ENCODE measurements at places on chromosomes 5 and 9.
A peak's percentile ranks its signal among the peaks of the same experiment; 100 is the strongest.

DNA sequence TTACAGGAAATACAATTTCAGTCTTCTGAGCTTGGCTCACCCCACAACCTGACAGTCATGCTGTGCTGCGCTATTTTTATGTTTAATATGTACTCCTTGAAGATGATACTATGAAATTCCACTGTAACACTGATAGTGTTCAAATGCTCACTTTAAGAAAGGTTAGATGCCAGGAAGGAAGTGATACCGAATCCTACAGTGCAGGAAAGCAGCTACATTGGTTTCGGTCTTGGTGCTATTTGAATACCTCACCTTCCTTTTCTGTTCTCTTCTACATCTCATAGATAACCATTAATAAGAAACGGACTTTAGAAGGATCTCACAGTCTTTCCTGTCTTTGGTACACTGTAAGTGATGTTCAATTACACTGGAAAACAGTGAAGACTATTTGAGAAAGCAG is 117.6 kb downstream of the SEMA5A start:
- DNase-seq, result no peak

GRCh38 chr5:541539-542318 is 17.5 kb upstream of the SLC9A3 start:
- no peak for DNase-seq

- no peak for DNase-seq
Measured at GRCh38 chr9:103702572-103702971, 391.5 kb upstream of the SMC2 start.

DNA sequence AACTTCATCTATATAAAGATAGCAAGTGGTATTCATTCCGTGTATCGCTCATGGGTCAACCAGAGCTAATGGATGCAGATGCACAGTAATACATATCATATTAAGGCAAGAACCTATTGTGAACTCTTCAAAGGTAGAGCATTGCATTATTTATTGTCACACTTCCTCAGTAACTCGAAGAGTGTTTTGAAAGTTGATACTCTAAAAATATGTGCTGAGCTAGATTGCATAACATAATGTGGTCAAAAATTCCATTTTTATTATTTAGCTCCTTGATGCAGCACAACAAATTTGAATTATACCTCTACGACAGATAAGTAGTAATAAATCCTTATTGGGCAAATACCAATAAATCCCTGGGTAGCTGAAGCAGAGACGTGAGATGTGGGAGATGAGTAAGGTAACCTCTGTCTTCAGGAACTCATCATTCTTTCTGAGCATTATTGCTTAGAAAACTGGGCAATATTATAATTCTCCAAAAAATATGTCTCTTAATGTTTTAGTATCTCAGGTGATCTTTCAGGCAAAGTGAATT is 70.3 kb downstream of the CDH18 start:
- DNase-seq, result no peak

DNA sequence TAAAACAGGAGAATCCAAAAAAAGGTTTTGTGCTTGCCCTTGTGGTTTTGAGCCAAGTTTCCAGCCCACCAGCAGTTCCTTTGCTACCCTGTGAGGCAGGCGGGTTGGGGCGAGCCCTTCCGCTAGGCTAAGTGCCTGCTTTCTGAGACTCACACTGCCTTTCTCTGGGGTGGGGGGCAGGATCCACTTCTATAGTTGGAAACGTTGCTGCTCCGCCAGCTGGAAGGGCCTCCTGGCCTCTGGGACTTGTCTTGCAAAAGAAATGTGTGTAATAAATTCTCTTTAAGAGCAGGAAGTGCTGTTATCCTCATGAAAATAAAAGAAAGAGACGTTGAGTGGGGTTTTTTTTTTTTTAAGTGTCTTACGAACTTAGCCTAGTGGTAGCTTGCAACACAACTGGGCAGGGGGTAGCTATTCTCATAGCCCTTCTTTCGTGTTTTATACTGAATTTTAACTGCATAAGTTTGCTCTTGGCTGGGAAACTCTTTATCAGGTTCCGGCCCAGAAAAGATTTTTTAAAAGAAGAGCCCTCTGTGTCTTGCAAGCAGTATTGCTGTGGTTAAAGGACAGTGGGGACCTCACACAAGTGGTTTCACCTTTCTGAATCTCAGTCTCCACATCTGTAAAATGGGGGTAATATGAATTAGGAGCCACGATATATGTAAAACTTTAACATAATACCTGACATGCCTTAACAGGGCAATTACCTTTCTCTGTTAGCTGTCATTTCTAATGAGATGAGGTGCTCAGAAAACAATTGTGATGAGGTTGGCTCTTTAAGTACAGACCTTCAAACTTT is 19.8 kb downstream of the JADE2 start:
- peak; percentile 38 for DNase-seq

GRCh38 chr9:87812375-87813118 is 70.1 kb upstream of the SPATA31E1 start:
- peak; percentile 74 for DNase-seq

Data from fibroblast of skin of abdomen (primary cell).